Hematopoietic multipotent progenitor cell (in vitro differentiated cells): ENCODE measurements at places on chromosomes 2 and 18. TPM values are rescaled to one million over a fixed set of nuclear protein-coding genes. Genes with fewer than 3 reads are reported as not detected.

- no peak for DNase-seq
Observed at GRCh38 chr18:34352385-34353163, 127.9 kb upstream of the NOL4 start.

GRCh38 chr2:222264791-222265320 lies 33.9 kb downstream of the PAX3 start:
- no peak for DNase-seq

DNA sequence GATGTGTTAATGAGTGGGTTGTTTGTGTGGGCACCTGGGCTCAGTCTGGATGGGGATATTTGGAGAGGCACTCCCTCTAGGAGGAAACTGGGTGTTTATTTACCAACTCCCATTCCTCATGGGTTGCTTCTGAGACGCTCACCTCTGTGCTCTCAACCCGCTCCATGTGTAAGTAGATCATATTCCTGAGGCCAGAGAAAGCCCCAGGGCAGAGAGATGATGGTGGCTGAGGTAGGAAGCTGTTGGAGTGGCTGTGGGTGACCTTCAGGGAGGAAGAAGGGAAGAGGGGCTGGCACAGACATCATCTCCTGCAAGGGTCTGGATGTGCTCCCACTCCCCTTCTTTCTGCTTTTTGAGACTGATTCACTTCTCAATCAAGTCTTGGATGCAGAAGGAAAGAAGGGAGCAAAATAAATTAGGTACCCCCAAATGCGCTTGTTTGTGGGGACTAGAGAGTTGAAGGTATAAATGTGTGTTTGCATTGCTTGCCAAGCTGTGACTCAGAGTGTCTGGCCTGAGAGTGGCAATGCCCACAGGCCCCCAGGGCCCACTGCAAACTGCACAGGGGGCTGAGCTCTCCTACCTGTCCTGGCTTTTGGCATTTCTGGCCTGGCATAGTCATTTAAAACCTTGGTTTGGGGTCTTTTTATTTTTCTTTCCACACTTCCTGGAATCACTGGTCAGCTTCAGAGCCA lies 57.2 kb upstream of the TNP1 start:
- DNase-seq: no peak

PREB gene
- 55.2 TPM for total RNA-seq
